ENCODE measurements at places on chromosomes 12 and 14. TPM values are rescaled to one million over a fixed set of nuclear protein-coding genes. Genes with fewer than 3 reads are reported as not detected.

GRCh38 chr12:51533799-51534198 is 57.2 kb upstream of the SCN8A start:
- DNase-seq, result no peak
- no peak overlapping the region for H3K4me3 ChIP-seq
- H3K27me3 ChIP-seq, result peaks cover 3% of the 10 kb centered on the region
- peaks cover 7% of the 10 kb centered on the region for H3K4me1 ChIP-seq

GRCh38 chr12:1907652-1908611 is 10.5 kb downstream of the CACNA2D4 start:
- peaks cover 5% of the 10 kb centered on the region for H3K4me1 ChIP-seq
- peak overlapping the region; percentile 54 for H3K4me3 ChIP-seq
- no peak overlapping the region for H3K27ac ChIP-seq
- peaks cover 8% of the 10 kb centered on the region for H3K27me3 ChIP-seq
- no peaks in the 10 kb centered on the region for H3K36me3 ChIP-seq
- DNase-seq, result peak; percentile 37

DNA sequence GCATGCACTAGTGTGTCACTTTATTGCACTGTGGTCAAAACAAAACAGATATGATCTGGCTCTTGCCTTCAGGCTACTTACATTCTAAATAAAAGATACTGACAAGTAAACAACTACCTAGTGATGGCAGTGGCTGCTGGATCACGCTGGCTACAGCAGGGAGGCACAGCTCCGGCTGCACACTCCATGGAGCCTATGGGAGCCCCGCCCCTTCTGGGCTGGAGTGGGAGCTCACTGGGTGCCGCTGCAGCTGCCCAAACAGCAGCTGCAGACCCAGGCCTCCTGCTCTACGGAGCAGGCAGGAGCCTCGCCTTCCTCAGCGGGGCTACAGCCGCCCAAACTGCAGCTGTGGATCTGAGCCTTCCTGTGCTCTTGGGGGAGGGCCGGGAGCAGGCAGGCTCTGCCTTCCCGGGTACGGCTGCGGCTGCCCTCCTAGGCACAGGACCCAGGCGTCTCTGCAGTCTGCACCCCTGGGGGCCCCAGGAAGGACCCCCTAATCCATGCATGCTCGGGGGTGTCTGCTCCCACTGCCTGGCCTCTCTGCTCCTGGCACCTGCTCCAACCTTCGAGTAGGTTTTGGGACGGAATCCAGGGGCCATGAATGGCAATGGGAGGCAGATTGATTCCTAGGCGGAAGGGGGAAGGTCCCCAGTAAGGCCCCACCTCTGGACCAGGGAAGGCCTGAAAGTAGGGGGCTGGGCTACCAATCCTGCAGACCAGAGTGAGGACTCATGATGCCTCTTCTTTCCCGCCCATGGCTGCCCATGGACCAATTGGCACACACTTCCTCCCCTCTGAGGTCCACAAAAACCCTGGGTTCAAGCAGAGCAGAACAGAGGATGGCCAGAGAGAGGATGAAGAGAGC is 253.1 kb downstream of the ANO6 start:
- H3K4me1 ChIP-seq, result peaks cover 8% of the 10 kb centered on the region
- no peak overlapping the region for H3K27ac ChIP-seq
- no peak for DNase-seq
- H3K27me3 ChIP-seq, result peaks cover 4% of the 10 kb centered on the region
- no peak overlapping the region for H3K4me3 ChIP-seq

GRCh38 chr14:63899953-63900352 is 47.1 kb downstream of the SYNE2 start:
- peaks cover 41% of the 10 kb centered on the region for H3K4me1 ChIP-seq
- H3K4me3 ChIP-seq, result no peak overlapping the region
- H3K36me3 ChIP-seq, result no peaks in the 10 kb centered on the region
- no peak overlapping the region for H3K27ac ChIP-seq
- H3K27me3 ChIP-seq, result no peaks in the 10 kb centered on the region
- no peak for DNase-seq

DNA sequence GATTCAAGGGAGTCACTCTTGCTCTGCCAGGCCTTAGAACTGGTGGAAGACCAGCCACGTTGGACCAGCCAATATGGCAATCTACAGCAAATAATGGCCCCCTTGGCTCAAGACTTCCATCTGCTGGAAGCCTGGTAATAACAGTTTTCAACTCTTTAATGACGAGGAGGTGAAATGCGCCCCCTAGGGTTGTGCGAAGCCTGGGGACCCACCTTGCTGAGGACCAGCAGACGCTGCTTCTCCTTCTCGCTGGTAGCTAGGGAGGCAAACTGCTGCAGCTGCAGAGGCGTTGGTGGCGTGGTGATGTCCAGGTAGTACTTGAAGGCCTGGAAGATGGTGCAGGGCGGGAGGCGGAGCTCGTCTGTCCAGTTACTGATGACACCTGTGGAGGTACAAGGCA is 41.5 kb upstream of the FBXO21 start:
- no peaks in the 10 kb centered on the region for H3K36me3 ChIP-seq
- H3K4me1 ChIP-seq, result no peaks in the 10 kb centered on the region
- H3K27me3 ChIP-seq, result peaks cover 14% of the 10 kb centered on the region
- no peak overlapping the region for H3K27ac ChIP-seq
- H3K4me3 ChIP-seq, result no peak overlapping the region

GRCh38 chr12:32765906-32766305 is 10.2 kb upstream of the YARS2 start:
- H3K36me3 ChIP-seq, result no peaks in the 10 kb centered on the region
- no peak for DNase-seq
- no peak overlapping the region for H3K27ac ChIP-seq
- no peaks in the 10 kb centered on the region for H3K4me1 ChIP-seq
- H3K27me3 ChIP-seq, result peaks cover 16% of the 10 kb centered on the region

DNA sequence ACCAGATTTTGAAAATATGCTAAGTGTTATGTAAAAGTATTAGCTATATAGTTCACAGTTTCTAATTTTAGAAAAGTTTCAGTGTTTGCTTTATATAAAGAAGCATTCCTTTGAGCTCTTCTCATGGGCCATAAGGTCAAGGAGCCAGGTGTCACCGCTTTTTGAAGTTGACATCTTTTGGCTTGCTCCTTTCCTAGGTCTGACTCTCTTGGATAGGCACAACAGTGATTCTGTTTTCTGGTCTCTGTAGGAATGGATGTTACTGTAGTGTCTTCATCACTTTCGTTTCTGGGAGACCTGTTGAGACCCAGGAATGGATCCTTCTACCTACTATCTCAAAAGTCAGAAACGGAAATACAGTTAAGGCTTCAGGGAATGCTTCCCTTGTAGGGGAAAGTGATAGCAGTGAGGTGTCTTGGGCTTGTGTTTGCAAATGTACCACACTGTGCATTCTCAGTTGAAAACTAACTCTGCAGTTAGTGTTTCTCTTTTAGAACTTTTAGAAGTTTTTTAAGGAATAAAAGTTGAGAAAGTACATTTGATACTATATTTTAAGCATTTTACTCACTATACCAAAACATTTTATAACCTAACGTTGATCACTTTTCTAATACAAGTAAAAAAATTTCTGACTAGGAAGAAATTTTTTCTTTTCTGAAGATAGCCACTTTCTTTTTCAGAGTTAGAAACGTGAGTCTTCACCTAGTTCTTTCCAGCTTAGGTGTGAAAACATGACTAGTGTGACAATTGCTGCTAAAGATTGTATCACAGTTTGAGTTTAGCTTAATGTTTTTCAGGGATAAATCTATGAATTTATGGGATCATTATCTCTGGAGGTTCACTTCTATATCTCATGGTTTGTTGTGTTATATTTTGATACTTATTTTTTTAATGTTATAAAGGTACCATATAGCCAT is 20.8 kb downstream of the VRK1 start:
- H3K36me3 ChIP-seq, result peaks cover 9% of the 10 kb centered on the region
- no peak for DNase-seq
- peaks cover 18% of the 10 kb centered on the region for H3K4me1 ChIP-seq
- no peak overlapping the region for H3K27ac ChIP-seq

GRCh38 chr12:41474001-41474400 is 285.9 kb downstream of the PDZRN4 start:
- no peaks in the 10 kb centered on the region for H3K36me3 ChIP-seq
- DNase-seq, result no peak
- no peaks in the 10 kb centered on the region for H3K4me1 ChIP-seq
- H3K27me3 ChIP-seq, result no peaks in the 10 kb centered on the region
- no peak overlapping the region for H3K27ac ChIP-seq

GRCh38 chr14:99391671-99392070 is 89.0 kb downstream of the SETD3 start:
- peaks cover 17% of the 10 kb centered on the region for H3K4me1 ChIP-seq
- no peaks in the 10 kb centered on the region for H3K27me3 ChIP-seq
- H3K27ac ChIP-seq, result no peak overlapping the region
- H3K4me3 ChIP-seq, result no peak overlapping the region
- no peak for DNase-seq

- no peak overlapping the region for H3K27ac ChIP-seq
- peaks cover 19% of the 10 kb centered on the region for H3K4me1 ChIP-seq
- H3K36me3 ChIP-seq, result no peaks in the 10 kb centered on the region
- no peaks in the 10 kb centered on the region for H3K27me3 ChIP-seq
- DNase-seq, result no peak
Observed at GRCh38 chr14:104746934-104747481, 5.9 kb upstream of the SIVA1 start.

DNA sequence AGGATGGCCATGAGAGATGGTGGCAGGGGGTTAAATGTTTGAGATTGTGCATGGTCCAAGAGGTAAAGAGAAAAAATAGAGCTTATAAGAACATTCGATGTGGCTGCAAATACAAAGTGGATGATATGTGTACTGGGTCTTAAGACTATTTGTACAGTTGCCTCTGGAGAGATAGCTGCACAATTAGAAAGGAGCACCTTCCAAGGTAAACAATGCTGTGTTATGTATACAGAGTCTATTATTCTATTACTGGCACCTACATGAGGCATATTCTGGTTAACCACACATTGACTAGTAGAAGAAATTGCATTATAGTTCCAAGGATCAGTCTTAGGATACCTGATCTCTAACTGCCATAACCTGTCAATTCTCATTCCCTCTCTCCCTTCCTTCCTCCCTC is 238.0 kb upstream of the FOXN3 start:
- H3K36me3 ChIP-seq, result no peaks in the 10 kb centered on the region
- H3K27ac ChIP-seq, result no peak overlapping the region
- DNase-seq, result no peak
- H3K27me3 ChIP-seq, result no peaks in the 10 kb centered on the region

DNA sequence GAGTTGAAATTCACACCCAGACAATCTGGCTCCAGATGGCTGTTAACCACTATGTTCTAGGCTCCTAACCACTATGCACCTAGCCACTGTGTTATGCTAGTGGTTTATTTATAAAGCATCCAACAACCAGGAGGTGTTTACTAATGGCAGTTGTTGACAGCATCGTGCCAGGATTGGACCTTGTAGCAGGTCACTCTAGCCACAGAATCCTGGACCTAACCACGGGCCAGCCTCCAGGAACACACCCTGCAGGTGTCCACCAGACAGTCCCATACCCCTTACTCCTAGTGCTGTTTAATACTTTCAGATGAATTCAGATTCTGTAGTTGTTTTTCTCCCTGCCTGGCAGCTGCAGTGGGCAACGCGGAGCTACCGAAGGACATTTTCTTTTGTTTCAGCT is 109.4 kb upstream of the MYL2 start:
- no peak overlapping the region for H3K27ac ChIP-seq
- no peak overlapping the region for H3K4me3 ChIP-seq
- peaks cover 25% of the 10 kb centered on the region for H3K27me3 ChIP-seq
- no peaks in the 10 kb centered on the region for H3K36me3 ChIP-seq
- DNase-seq, result no peak
- H3K4me1 ChIP-seq, result peaks cover 4% of the 10 kb centered on the region

DNA sequence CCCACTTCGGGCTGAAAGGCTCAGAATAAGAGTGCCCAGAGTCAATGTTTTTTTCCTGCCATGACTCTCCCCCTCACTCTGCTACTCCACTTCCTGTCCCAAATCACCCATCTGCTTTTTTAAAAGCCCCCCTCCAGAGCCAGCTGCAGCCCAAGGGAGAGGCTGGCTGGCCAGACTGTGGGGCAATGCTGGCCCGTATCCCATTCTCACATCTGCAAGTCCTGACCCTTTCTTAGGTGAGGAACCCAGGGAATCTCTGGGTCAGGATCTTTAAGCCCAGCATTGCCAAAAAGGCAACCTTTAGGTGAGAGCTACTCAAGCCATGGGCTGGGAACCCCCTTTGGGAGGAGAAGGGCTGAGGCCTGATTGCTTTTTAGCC is 1.7 kb upstream of the ITGA5 start:
- peaks cover 3% of the 10 kb centered on the region for H3K36me3 ChIP-seq
- H3K4me1 ChIP-seq, result peaks cover 33% of the 10 kb centered on the region
- peak overlapping the region; percentile 21 for H3K27ac ChIP-seq
- H3K4me3 ChIP-seq, result peak overlapping the region; percentile 24

DNA sequence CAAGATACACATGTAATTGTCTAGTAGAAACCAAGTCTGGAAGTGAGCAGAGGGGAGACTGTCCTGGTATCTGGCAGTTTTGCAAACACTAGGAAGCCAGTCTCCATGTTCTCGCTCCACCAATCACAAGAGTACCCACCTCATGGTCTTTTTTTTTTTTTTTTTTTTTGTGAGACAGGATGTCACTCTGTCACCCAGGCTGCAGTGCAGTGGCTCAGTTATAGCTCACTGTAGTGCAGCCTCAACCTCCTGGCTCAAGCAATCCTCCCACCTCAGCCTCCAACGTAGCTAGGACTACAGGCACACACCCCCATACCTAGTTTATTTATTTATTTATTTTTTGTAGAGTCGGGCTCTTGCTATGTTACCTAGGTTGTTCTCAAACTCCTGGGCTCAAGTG is 189.2 kb downstream of the EFCAB11 start:
- no peak overlapping the region for H3K4me3 ChIP-seq
- no peak overlapping the region for H3K27ac ChIP-seq
- no peaks in the 10 kb centered on the region for H3K27me3 ChIP-seq
- peaks cover 3% of the 10 kb centered on the region for H3K36me3 ChIP-seq
- no peak for DNase-seq

DNA sequence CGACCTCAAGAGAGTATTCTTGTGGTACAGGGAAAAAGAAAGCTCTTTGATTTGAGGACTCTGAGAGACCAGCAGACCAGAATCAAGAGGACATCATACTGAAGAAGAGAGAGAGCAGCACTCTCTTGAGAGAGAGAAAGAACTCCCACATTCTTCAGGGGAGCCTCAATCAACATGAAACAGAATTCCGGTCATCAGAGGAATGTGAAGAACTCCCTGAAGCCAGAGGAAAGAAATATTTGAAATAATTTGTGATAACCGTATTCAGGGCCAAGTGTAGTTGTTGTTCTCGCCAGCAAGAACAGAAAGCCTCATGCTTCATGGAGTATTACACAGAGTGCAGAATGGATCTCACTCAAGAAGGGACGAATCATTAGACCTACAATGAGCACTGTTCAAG is 363.8 kb upstream of the TMEM132C start:
- no peaks in the 10 kb centered on the region for H3K4me1 ChIP-seq
- no peaks in the 10 kb centered on the region for H3K36me3 ChIP-seq
- H3K4me3 ChIP-seq, result no peak overlapping the region
- H3K27ac ChIP-seq, result no peak overlapping the region
- H3K27me3 ChIP-seq, result no peaks in the 10 kb centered on the region
- no peak for DNase-seq

ADAMTS20 gene
- not detected for total RNA-seq

EXOC3L4 gene
- total RNA-seq, result not detected

SERPINA12 gene
- not detected for total RNA-seq

ISM2 gene
- total RNA-seq, result not detected

PLEKHD1 gene
- total RNA-seq, result 0.05 TPM
